ENCODE measurements at places on chromosomes 12 and 14. TPM values are rescaled to one million over a fixed set of nuclear protein-coding genes. Genes with fewer than 3 reads are reported as not detected.

IKZF4 gene
- 8.8 TPM for total RNA-seq

SLC7A8 gene
- total RNA-seq, result 79.4 TPM

ISM2 gene
- total RNA-seq, result not detected

P2RX7 gene
- total RNA-seq, result 1.5 TPM

OSBPL8 gene
- 73.4 TPM for total RNA-seq

GRIN2B gene
- 0.13 TPM for total RNA-seq

KIF5A gene
- total RNA-seq, result 0.67 TPM

EML5 gene
- 15.8 TPM for total RNA-seq

- DNase-seq, result no peak
Measured at GRCh38 chr12:91053951-91054715, 3.7 kb downstream of the KERA start.

- DNase-seq, result no peak
Measured at GRCh38 chr12:3453990-3454680, 36.9 kb upstream of the PRMT8 start.

DNA sequence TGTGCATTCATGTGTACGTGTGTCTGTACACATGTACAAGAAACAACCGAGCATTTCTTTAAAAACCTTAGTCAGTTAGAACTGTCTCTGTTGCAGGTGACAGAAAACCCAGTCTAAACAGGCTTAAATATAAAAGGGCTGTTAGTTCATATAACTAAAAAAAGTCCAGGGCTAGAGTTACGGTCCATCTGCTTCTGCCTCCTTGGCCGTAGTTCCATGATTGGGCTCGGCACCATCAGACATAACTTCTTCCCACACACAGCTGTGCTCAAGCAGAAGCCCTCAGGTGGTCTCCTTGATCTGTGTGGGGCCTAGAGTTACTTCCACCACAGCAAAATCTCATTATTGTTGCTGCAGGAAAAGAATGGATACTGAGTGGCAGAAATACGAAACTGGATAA, 34.6 kb downstream of the CKB start:
- DNase-seq, result no peak

- DNase-seq, result no peak
Measured at GRCh38 chr14:105340821-105341733, 26.5 kb downstream of the PACS2 start.

DNA sequence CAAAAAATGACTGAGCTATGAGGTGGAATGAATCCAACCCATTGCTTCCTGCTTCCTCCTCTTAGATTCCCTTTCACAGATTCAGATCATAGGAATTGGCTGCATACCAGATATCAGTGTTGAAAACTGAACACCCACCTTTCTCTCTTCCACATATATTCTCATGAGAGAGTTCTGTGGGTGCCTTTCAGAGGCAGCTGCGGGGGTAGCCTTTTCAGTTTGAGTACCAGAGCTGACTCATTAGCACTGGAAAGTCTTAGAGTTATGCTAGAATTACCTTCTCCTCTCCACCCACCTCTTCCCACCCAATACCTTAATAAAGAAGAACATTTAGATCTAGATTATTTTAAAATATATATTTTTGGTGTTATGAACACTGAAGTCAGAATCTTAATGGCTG, 495.4 kb upstream of the SEL1L start:
- DNase-seq, result no peak

- DNase-seq, result peak; percentile 54
Measured at GRCh38 chr14:28751467-28752058, 15.0 kb upstream of the FOXG1 start.

GRCh38 chr14:59044707-59045106, 143.8 kb upstream of the DAAM1 start:
- DNase-seq, result no peak

GRCh38 chr14:92959761-92960680, 37.1 kb downstream of the CHGA start:
- DNase-seq, result no peak

DNA sequence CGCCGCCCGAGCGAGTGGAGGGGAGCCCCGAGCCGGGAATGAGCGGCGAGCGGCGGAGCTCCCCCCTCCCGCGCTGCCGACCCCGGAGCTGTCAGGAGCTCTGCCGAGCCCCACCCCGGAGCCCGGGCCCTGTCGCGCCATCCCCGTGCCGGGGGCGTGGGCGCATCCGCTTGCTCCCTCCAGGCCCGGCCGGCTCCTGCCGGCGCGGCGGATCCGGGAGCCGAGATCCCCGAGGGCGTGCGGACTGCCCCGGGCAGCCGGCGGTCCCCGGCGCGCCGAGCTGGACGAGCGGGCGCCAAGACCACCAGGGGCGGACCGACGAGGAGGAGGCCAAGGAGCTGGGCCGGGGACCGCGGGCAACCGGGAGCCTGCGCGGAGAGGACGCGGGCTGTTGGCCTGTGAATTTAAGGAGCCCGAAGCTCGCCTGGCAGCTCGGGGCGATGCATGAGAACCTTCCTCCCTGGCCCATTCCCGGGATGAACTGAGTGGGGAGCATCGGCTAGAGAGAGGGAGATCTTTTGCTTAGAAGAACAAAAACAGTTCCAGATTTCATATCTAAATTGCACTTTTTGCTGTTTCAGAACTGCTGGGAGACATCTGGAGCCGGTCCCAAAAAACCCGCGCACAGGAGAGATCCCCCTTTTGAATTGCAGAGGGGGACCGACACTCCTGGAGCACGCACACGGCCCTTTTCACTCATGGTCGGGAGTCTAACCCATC, 2.0 kb downstream of the PTHLH start:
- peak; percentile 23 for DNase-seq

DNA sequence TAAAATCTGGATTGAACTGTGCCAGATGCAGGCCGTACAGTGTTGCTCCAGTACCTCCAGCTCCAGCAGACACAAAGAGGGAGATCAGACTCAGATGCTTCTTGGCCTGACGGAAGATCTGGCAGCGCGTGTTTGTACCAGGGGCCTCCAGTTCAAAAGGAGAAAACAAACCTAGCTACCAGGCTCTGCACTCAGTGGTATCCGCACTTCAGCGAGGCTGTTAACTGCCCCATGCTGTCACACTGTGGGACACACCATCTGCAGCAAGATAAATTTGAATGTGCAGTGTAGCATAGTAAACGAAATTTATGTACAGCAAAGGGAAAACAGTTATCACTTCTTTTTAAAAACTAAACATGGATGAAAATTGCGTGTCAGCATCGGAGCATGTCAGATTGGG, 5.1 kb downstream of the DYNC1H1 start:
- DNase-seq, result no peak

DNA sequence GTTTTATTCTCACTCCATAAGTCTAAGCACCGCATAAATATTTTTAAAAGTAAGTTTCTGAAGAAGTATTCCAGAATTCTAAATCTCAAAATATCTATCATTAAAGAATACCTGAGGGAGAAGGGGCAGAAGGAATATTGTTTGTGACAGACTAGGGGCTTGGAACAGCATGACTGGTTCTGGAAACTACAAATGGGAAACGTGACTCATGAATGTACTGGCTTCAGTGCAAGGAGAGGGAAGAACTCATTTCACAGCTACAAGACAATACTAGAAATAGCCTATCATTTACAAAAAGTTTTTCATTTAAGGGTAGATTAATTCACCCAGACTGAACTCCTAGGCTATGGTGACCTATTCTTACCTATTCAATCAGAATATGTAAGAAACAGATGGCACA, 121.3 kb downstream of the SLC25A21 start:
- DNase-seq, result no peak

- DNase-seq, result no peak
Measured at GRCh38 chr12:85828576-85828975, 7.6 kb downstream of the RASSF9 start.

DNA sequence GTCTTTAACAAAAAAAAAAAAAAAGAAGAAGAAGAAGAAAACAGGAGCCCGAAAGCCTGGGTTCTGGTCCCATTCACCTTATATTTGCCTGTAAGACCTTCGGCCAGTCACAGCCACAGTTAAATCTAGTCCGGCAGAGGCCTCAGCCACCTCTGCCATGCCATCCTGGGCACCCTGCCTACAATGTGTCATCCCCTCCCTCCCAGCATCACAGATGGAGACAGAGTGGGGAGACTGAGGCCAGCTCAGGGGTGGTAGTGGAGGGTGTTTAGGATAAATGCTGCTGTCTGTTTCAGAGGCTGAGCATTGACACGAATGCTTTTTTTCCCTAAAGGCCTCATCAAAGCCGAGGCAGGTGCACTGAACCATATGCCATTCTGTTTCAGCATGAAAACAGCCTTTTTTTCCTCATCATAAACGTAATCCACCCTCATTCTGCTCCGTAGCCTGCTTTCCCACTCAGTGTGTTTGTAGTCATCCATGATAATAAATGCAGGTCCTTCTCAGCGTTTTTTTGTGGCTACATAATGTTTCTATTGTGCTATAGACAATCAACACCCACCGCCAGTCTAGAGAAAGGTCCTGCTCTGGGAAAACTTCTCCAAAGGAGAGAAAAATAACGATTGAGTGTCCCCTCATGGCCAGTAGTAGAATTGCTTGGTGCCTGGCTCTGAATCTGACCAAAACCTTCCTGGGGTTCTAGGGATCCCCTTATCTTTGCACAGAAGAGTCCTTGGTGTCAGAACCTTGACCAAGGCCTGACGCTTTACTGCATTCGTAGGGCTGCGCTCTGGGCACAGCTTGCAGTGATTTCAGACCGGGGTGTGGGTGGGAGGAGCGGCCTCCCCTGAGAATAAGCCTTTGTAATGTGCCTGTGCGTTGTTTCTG, 41.1 kb upstream of the TSPAN9 start:
- no peak for DNase-seq

GRCh38 chr14:92644171-92644969, 104.1 kb downstream of the LGMN start:
- DNase-seq, result no peak

- no peak for DNase-seq
Measured at GRCh38 chr12:63362791-63363190, 211.8 kb upstream of the AVPR1A start.

- DNase-seq, result no peak
Measured at GRCh38 chr14:35727764-35728163, 81.3 kb downstream of the RALGAPA1 start.

GRCh38 chr12:25896981-25897380, 61.5 kb upstream of the RASSF8 start:
- no peak for DNase-seq

DNA sequence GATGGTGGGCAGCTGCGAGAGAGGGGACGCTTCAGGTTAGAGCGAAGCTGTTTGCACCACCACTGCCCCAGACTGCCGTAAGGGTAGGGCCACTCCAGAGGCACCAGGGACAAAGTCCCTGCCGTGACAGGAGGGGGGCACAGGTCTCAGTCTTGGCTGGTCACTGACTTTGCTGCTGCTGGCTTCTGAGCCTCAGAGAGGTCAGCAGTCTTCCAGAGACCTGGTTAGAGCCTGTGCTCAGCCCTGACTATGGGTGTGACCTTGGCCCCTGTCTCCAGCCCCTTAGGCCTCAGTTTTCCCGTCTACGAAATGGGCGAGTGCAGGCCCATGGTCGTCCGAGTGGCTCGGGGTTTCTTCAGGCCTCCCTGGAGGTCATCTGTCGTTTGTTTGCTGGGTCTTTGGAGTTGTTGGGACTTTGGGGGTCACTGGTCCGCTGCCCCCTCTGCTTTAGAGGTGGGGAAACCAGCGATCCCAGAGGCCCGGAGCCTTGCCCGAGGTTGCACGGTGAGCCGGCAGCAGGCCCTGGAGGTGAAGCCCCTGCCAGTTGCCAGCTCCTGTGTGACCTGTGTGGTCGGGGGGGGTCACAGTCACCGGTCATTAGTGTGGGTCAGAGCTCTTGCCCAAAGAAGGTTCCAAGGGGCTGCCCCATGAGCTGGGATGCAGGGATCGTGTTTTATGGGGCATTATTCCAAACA, 15.3 kb downstream of the MEG3 start:
- no peak for DNase-seq

- no peak for DNase-seq
Measured at GRCh38 chr12:57236925-57237595, 7.5 kb downstream of the SHMT2 start.

DNA sequence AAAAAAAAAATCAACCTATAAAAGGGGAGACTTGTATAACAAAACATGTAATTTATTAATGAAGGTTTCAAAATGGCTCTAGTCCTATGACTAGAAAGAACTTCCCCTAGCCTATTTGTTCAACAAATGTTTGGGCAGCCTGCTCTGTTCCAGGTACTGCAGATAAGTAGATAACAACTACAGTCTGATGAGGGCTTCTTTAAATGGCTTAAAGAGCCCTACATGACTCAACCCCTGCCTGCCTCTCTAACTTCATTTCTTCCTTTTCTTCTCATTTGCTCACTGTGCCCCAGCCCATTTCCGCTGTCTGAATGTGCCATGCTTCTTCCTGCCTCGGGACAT, 21.5 kb downstream of the ALDH6A1 start:
- DNase-seq, result no peak

- no peak for DNase-seq
Measured at GRCh38 chr12:1838205-1838993, 18.0 kb downstream of the LRTM2 start.

- DNase-seq, result no peak
Measured at GRCh38 chr12:111184161-111184560, 184.7 kb downstream of the PHETA1 start.

DNA sequence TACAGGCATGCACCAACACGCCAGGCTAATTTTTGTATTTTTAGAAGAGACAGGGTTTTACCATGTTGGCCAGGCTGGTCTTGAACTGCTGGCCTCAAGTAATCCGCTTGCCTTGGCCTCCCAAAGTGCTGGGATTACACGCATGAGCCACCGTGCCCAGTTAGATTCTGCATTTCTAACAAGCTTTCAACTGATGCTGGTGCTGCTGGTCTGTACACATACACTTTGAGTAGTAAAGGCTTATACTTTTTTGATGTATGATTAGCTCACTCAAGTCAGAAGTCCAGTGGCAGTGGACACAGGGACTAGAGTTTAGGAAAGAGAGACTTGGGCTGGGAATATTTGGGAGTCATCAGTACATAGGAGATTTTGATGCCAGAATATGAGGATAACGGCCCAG, 2.2 kb upstream of the TBC1D15 start:
- no peak for DNase-seq

- no peak for DNase-seq
Measured at GRCh38 chr12:41769810-41770209, 374.9 kb downstream of the GXYLT1 start.

- DNase-seq, result no peak
Measured at GRCh38 chr14:103103461-103104388, 9.2 kb downstream of the EXOC3L4 start.

DNA sequence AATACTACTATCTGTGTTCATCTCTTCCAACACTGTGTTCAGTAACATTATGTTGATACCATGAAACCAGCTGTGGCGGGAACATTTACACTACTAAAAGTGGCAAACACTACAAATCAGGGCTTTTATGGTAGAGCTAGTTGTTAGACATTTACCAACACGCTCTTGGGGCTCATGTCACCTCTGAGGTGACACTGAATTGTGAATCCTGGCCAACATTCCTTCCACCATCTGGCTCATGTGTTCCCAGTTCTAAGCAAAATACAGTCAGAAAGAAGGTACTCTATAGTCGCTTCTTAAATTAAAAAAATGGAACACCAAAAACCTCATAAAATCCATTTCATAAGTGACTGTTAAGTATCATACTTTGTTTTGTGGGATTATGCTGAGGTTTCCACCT, 436.6 kb downstream of the FUT8 start:
- DNase-seq, result no peak

All from thyroid gland (tissue), 4 donors.